ENCODE measurements at places on chromosomes 7 and 10. TPM values are rescaled to one million over a fixed set of nuclear protein-coding genes. Genes with fewer than 3 reads are reported as not detected.

HOXA2 gene
- 0.33 TPM for total RNA-seq

HYAL4 gene
- total RNA-seq = not detected

FGFR2 gene
- total RNA-seq = 0.42 TPM

MKLN1 gene
- total RNA-seq = 34.5 TPM

Data from dermis blood vessel endothelial cell (primary cell).